Hair follicular keratinocyte (primary cell): ENCODE measurements at places on chromosomes 12 and 14. TPM values are rescaled to one million over a fixed set of nuclear protein-coding genes. Genes with fewer than 3 reads are reported as not detected.

SLC8A3 gene
- total RNA-seq: 0.04 and 0.08 TPM in 2 replicates

NGB gene
- not detected in 2 replicates for total RNA-seq

SLC7A8 gene
- total RNA-seq: 53.1 and 61.2 TPM in 2 replicates

CSAD gene
- total RNA-seq: 1.4 and 4.5 TPM in 2 replicates

ATXN7L3B gene
- total RNA-seq: 11.9 and 12.9 TPM in 2 replicates

USP44 gene
- total RNA-seq: not detected in 2 replicates

PTPRR gene
- total RNA-seq: not detected in 2 replicates

IL26 gene
- total RNA-seq: not detected in 2 replicates

VDR gene
- total RNA-seq: 42.2 and 49.6 TPM in 2 replicates

ADAMTS20 gene
- not detected in 2 replicates for total RNA-seq

GLIPR1L1 gene
- total RNA-seq: not detected in 2 replicates

SDR9C7 gene
- total RNA-seq: 0.31 and 0.57 TPM in 2 replicates

SYNE3 gene
- 6.1 and 13.3 TPM in 2 replicates for total RNA-seq

OTUB2 gene
- 2.4 and 3.5 TPM in 2 replicates for total RNA-seq

IAPP gene
- total RNA-seq: not detected in 2 replicates

FIGNL2 gene
- not detected in 2 replicates for total RNA-seq

RAD9B gene
- 0.19 and 2.3 TPM in 2 replicates for total RNA-seq

CLEC1B gene
- not detected in 2 replicates for total RNA-seq

LHX5 gene
- total RNA-seq: 0.15 and 1.2 TPM in 2 replicates

SMCO2 gene
- 0.31 TPM in 1 of 2 replicates, not detected in the other for total RNA-seq

OR8S1 gene
- not detected in 2 replicates for total RNA-seq

PRH1 gene
- total RNA-seq: 0.76 and 9.7 TPM in 2 replicates

PTHLH gene
- 243 and 391 TPM in 2 replicates for total RNA-seq

GPR65 gene
- total RNA-seq: 0.04 TPM in 1 of 2 replicates, not detected in the other

LRFN5 gene
- not detected in 2 replicates for total RNA-seq

PRIMA1 gene
- total RNA-seq: not detected in 2 replicates

RASSF8 gene
- 10.3 and 12.6 TPM in 2 replicates for total RNA-seq

CLEC6A gene
- total RNA-seq: not detected in 2 replicates

STON2 gene
- total RNA-seq: 63.0 and 81.2 TPM in 2 replicates

SIRT4 gene
- 0.49 and 0.62 TPM in 2 replicates for total RNA-seq

GALNT16 gene
- total RNA-seq: not detected in 2 replicates

AQP6 gene
- total RNA-seq: 0.47 TPM in 1 of 2 replicates, not detected in the other

TAS2R50 gene
- not detected in 2 replicates for total RNA-seq

PELI2 gene
- 0.04 and 0.08 TPM in 2 replicates for total RNA-seq

ANP32D gene
- not detected in 2 replicates for total RNA-seq

SERPINA12 gene
- total RNA-seq: not detected in 2 replicates

ALG10 gene
- 5.3 and 7.2 TPM in 2 replicates for total RNA-seq

ZFHX2 gene
- total RNA-seq: 0.23 TPM in 1 of 2 replicates, not detected in the other

ANO4 gene
- 6.5 and 9.7 TPM in 2 replicates for total RNA-seq

TC2N gene
- total RNA-seq: 9.6 and 15.1 TPM in 2 replicates

LTB4R2 gene
- total RNA-seq: 37.0 and 42.9 TPM in 2 replicates

SMIM41 gene
- total RNA-seq: not detected in 2 replicates

KRT82 gene
- not detected in 2 replicates for total RNA-seq

AMIGO2 gene
- 64.2 and 65.2 TPM in 2 replicates for total RNA-seq
